Astrocyte (in vitro differentiated cells and primary cell): ENCODE measurements at places on chromosomes 6 and 20. TPM values are rescaled to one million over a fixed set of nuclear protein-coding genes. Genes with fewer than 3 reads are reported as not detected.

DNA sequence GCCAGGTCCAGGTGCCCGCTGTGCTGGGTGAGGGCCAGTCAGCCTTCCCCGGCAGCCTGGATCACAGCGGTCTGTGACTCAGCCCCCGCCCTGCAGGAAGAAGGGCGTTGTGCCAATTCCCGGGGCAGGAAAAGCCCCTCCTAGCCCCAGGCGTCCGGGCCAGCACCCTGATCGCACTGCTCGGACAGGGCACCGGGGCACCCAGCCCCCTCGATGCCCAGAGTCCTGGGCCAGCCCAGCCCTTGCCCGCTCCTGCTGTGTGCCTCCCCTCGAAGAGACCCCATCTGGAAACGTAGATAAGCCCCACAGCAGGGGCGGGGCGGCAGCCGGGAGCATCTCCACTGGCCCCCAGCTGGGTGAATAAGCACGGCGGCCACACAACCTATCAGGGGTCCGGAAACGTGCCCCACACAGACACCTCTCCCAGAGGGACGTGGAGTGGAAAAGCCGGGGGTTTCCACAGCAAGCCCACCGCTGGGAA is 9.9 kb downstream of the LAMA5 start:
- peak; percentile 59 for DNase-seq
- H3K4me3 ChIP-seq: no peak overlapping the region
- no peaks in the 10 kb centered on the region for H3K27me3 ChIP-seq
- H3K36me3 ChIP-seq: no peaks in the 10 kb centered on the region

Gene TUBB2B
- total RNA-seq: 124 and 144 TPM in 2 replicates

DNA sequence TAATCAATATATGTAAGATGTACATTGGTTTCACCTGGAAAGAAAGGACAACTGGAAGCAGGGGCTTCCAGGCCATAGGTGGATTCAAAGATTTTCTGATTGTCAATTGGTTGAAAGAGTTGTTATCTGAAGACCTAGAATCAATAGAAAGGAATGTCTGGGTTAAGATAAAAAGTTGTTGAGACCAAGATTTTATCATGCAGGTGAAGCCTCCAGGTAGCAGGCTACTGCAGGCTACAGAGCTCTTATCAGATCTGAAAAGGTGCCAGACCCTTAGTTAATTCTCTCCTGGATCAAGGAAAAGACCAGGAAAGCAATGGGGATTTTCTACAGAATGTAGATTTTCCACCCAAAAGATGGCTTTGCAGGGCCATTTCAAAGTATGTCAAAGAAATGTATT is 487.2 kb downstream of the BTBD3 start:
- no peaks in the 10 kb centered on the region for H3K4me1 ChIP-seq
- H3K4me3 ChIP-seq: no peak overlapping the region
- H3K27ac ChIP-seq: no peak overlapping the region
- H3K36me3 ChIP-seq: no peaks in the 10 kb centered on the region
- no peak for DNase-seq
- no peaks in the 10 kb centered on the region for H3K27me3 ChIP-seq

Gene KIAA1755
- total RNA-seq: 0.77 and 1.1 TPM in 2 replicates

GRCh38 chr6:109311471-109311870 is 70.8 kb downstream of the CD164 start:
- no peak overlapping the region for H3K27ac ChIP-seq
- no peak for DNase-seq
- no peak overlapping the region for H3K4me3 ChIP-seq
- H3K4me1 ChIP-seq: no peaks in the 10 kb centered on the region
- H3K27me3 ChIP-seq: no peaks in the 10 kb centered on the region

DNA sequence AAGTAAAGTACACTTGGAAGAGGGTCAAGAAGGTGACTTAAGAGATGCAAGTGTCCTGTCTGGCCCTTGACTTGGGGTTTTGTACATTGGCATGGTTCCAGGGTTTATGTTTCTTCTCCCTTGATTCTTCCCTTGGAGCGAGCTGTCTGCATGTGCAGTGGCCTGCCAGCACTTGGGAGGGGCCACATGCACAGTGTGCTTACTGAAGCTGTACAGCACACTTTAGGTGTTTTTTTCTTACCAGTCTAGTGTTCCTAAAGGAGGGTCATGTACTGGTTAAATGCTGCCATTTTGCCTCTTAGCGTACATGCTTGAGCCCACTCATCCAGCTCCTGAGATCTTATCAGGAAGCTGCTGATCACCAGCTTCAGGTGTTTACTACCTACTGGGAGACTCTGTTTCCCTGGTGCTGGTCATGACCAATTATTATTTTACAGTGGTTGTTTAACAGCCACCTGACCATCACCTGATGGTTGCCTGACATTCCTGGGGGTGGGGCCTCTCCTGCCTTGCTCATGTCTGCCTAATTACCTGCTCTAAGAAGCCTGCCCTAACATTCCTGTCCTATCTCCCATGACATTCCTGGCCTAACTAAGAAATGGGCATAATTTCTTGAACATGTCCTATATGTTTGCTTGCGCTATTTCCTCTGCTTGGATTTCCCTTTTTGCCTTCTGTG is 182.9 kb downstream of the MCHR2 start:
- H3K4me1 ChIP-seq: no peaks in the 10 kb centered on the region
- DNase-seq: no peak
- H3K27me3 ChIP-seq: no peaks in the 10 kb centered on the region
- no peaks in the 10 kb centered on the region for H3K36me3 ChIP-seq
- no peak overlapping the region for H3K4me3 ChIP-seq

Gene SSTR4
- total RNA-seq: not detected in 2 replicates

Gene LTA
- not detected in 2 replicates for total RNA-seq

Gene MPIG6B
- not detected in 2 replicates for total RNA-seq

- peak overlapping the region; percentile 36 for H3K27ac ChIP-seq
- peak; percentile 77 for DNase-seq
- peaks cover 34% of the 10 kb centered on the region for H3K4me1 ChIP-seq
- H3K4me3 ChIP-seq: no peak overlapping the region
Measured at GRCh38 chr6:17965397-17965796, 22.0 kb downstream of the KIF13A start.

Gene DOK5
- 0.82 and 1.2 TPM in 2 replicates for total RNA-seq

GRCh38 chr6:163123098-163123497 is 291.4 kb upstream of the QKI start:
- DNase-seq: no peak
- H3K4me3 ChIP-seq: no peak overlapping the region
- H3K27ac ChIP-seq: no peak overlapping the region
- H3K36me3 ChIP-seq: no peaks in the 10 kb centered on the region
- no peaks in the 10 kb centered on the region for H3K4me1 ChIP-seq
- no peaks in the 10 kb centered on the region for H3K27me3 ChIP-seq

Gene CGA
- 1.5 and 2.0 TPM in 2 replicates for total RNA-seq

Gene THBS2
- total RNA-seq: 135 and 260 TPM in 2 replicates

Gene PCSK2
- 0.17 TPM in 1 of 2 replicates, not detected in the other for total RNA-seq

DNA sequence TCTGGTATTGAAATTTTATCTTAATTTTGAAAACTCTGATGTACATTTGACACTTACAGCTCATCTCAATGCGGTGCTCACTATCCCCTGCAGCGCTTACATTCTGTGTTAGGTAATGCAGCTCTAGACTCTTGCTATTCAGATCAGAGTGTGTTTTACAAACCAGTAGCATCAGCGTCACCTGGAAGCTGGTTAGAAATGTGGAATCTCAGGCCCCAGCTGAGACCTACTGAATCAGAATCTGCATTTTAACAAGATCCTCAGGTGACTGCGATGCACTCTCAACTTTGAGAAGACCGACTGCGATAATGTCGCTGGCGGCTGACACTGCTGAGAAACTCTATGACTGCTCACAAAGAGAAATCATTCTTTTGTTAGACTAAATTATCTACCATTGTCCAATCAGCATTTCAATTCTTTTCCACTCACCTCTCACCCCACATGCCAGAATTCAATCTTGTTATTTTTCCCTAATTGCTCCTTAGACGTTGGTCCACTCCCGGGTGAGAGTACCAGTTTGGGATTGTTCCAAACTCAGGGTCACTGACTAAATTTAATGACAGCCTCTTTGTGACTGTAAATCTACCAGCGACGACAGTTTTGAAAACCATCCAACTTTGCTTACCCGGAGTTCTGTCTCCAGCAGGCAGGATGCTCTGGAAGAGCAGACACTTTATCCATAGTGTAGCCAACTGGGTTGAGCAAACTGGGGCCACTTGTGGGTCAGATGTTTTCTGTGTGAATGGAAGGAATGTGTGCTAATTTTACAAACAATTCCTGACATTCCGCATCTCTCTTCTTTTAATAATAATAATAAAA is 140.1 kb upstream of the BTBD3 start:
- no peaks in the 10 kb centered on the region for H3K4me1 ChIP-seq
- no peak overlapping the region for H3K27ac ChIP-seq
- H3K36me3 ChIP-seq: no peaks in the 10 kb centered on the region
- peak overlapping the region; percentile 8 for H3K4me3 ChIP-seq
- peak; percentile 32 for DNase-seq
- no peaks in the 10 kb centered on the region for H3K27me3 ChIP-seq

GRCh38 chr20:7994809-7995208 is 24.8 kb downstream of the TMX4 start:
- no peak for DNase-seq
- peaks cover 6% of the 10 kb centered on the region for H3K36me3 ChIP-seq
- H3K27ac ChIP-seq: no peak overlapping the region
- H3K4me1 ChIP-seq: no peaks in the 10 kb centered on the region

Gene ARID1B
- total RNA-seq: 75.4 and 78.2 TPM in 2 replicates

GRCh38 chr20:63497138-63497945 is 1.5 kb downstream of the EEF1A2 start:
- H3K27me3 ChIP-seq: peaks cover 2% of the 10 kb centered on the region
- no peaks in the 10 kb centered on the region for H3K36me3 ChIP-seq
- no peak for DNase-seq
- no peak overlapping the region for H3K27ac ChIP-seq

GRCh38 chr6:7496266-7496875 is 45.1 kb upstream of the DSP start:
- DNase-seq: no peak
- H3K27me3 ChIP-seq: no peaks in the 10 kb centered on the region

DNA sequence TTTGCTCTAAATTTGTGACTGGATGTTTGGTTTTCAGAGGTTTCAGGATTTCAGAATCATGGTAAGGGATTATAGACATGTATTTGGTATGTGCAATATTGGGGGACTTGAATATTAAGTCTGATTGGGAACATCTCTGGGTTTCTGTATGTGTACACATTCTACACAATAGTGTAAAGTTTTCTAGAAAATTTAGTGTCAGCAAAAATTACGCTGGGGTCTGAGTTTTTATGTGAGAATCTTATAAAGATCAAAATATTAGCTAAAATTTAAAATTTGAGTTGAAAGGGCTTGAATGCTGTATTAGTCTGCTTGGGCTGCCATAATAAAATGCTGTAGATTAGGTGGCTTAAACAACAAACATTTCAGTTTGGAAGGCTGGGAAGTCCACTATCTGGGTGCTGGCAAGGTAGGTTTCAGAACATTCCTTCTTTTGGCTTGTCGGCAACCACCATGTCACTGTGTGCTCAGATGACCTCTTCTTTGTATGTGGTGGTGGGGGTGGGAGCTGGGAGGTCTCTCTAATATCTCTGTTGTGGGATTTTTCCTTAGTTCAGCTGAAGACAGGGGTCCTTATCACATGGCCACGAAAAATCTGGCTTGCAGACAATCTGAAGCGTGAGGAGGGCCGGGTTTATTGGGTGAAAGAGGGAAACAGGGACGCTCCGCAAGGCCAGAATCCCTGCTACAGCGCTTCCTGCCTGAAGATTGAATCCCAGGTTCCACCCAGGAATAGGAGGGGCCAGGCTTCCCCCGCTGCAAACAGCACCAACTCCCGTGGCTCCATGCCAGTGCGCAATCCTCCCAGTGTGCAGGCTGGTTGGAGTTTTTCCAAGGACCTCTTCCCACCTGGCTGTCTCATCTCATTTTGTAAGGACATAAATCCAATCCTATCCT is 299.7 kb downstream of the PLCB1 start:
- H3K27ac ChIP-seq: no peak overlapping the region
- H3K4me1 ChIP-seq: no peaks in the 10 kb centered on the region
- H3K4me3 ChIP-seq: no peak overlapping the region
- no peaks in the 10 kb centered on the region for H3K27me3 ChIP-seq
- H3K36me3 ChIP-seq: no peaks in the 10 kb centered on the region

DNA sequence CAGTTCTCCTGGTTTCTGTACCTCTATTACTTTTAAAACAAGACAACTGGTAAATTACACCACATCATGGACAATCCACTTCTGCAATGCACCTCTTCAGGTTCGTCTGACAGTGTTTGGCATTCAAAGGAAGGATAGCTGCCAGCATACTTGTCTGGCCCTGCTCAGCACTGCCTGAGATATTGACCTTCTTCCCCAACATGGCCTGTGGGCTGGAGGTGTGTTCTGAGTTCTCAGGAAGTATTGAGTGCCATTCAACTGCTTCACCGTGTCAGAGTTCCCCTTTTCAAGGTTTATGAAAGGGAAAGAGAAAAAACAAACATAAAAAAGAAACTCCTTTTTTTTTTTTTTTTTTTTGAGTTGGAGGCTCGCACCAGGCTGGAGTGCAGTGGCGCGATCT is 267.9 kb upstream of the SASH1 start:
- H3K27ac ChIP-seq: no peak overlapping the region
- no peak for DNase-seq
- H3K4me1 ChIP-seq: no peaks in the 10 kb centered on the region
- H3K27me3 ChIP-seq: no peaks in the 10 kb centered on the region

Gene OR2B6
- total RNA-seq: not detected in 2 replicates

Gene TPMT
- 10.5 and 11.7 TPM in 2 replicates for total RNA-seq

GRCh38 chr20:6295127-6295866 is 172.5 kb upstream of the FERMT1 start:
- no peak overlapping the region for H3K27ac ChIP-seq
- no peak for DNase-seq
- no peak overlapping the region for H3K4me3 ChIP-seq

DNA sequence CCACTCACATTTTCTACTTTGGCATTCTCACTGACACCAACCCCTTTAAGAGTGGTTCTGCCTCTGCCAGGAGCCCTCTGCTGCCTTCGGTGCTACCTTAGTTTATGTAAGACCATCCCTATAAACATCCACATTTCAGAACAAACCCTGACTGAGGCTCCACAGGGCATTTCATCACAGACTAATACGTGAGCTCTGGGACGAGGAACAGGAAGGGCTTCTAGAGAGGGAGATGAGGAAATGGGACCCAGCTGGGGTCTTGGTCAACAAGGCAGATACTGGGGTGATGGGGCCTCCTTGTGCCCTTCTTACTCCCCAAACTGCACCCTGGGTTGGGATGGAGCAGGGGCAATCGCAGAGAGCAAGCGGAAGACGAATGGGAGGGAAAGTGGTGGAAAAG is 86.5 kb upstream of the FYN start:
- H3K27me3 ChIP-seq: no peaks in the 10 kb centered on the region
- no peaks in the 10 kb centered on the region for H3K36me3 ChIP-seq
- DNase-seq: no peak
- no peak overlapping the region for H3K4me3 ChIP-seq
- peaks cover 2% of the 10 kb centered on the region for H3K4me1 ChIP-seq

GRCh38 chr20:1631309-1632151 is 11.7 kb upstream of the SIRPB1 start:
- H3K36me3 ChIP-seq: no peaks in the 10 kb centered on the region
- H3K27ac ChIP-seq: no peak overlapping the region
- H3K4me1 ChIP-seq: no peaks in the 10 kb centered on the region
- H3K4me3 ChIP-seq: no peak overlapping the region
- H3K27me3 ChIP-seq: no peaks in the 10 kb centered on the region
- DNase-seq: peak; percentile 57

GRCh38 chr20:57445298-57445697 is 54.1 kb downstream of the RBM38 start:
- H3K4me1 ChIP-seq: no peaks in the 10 kb centered on the region
- DNase-seq: peak; percentile 39
